ENCODE measurements at places on chromosomes 16 and 17. TPM values are rescaled to one million over a fixed set of nuclear protein-coding genes. Genes with fewer than 3 reads are reported as not detected.

DNA sequence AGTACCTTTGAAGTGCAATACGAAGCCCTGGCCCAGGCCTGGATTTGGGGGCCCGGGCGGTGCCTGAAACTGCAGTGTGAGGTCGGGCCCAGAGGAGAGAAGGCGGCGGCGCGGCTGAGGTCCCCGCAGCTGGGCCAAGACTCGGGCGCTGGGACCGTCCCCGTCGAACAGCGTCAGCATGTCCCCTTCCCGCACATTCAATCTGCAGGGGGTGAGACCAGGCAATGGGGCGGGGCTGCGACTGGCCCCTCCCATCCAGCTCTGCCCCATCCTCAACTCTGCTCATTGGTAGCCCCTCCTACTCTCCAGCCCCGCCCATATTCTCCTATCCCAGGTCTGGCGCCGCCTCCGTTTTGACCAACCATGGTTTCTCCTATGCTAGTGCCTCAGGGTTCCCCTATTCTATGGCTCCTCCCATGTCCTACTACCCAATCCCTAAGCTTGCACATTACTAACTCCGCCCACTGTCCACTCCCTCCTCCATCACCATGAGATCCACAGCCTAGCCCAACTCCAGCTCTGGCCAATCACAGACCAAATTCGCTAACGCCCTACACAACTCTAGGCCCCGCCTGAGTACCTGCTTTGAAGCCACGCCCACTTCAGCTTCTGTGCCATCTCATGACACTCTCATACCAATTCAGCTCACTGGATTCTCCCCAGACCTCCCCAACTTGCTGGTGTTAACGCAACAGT is 14.4 kb upstream of the CDIPT start:
- DNase-seq, result peak; percentile 68

- no peak for DNase-seq
Measured at GRCh38 chr16:7233975-7234374, 98.7 kb upstream of the RBFOX1 start.

GRCh38 chr16:58440131-58440530 is 47.9 kb downstream of the GINS3 start:
- DNase-seq, result no peak

- no peak for DNase-seq
Measured at GRCh38 chr17:82201498-82201910, 11.1 kb downstream of the CCDC57 start.

DNA sequence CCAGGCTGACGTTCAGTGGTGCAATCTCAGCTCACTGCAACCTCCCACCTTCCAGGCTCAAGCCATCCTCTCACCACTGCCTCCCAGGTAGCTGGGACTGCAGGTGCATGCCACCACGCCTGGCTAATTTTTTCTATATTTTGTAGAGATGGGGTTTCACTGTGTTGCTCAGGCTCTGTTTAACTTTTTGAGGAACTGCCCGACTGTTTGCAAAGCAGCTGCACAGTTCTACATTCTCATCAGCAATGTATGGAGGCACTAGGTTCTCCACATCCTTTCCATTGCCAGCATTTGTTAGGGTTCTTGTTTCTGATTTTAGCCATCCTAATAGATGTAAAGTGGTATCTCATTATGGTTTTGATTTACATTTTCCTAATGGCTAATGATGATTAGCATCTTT is 9.4 kb downstream of the TNRC6A start:
- no peak for DNase-seq

GRCh38 chr17:8186787-8187516 is 3.0 kb downstream of the BORCS6 start:
- peak; percentile 97 for DNase-seq

DNA sequence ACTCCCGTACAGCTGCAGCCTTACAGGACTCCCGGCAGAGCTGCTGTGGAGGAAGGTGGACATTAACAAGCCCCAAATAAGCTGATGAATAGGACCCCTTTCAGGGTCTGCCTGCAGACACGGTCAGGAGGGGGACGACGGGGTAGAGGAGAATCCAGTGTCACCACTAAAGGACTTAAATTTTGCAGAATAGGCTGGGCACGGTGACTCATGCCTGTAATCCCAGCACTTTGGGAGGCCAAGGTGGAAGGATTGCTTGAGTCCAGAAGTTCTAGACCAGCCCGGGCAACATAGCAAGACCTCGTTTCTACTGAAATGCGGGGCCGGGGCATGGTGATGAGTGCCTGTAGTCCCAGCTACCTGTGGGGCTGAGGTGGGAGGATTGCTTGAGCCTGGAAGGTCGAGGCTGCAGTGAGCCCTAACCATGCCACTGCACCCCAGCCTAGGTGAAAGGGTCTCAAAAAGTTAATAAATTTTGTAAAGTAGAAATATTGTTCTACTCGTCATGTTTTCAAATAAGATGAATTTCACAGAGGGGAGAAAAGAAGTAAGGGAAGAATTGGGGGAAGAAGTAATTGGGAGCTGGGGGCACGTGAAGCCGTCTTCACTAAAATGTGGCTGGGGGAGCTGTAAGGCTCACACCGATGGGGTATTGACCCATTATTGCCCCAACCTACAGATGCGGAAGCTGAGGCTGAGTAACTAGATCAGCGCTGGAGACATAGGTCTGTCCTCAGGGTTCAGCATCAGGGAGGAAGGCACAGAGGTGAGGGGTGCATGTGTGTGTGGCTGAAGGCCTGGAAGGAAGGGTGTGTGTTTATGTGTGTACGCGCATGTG is 4.7 kb downstream of the LITAFD start:
- DNase-seq, result no peak

- DNase-seq, result no peak
Measured at GRCh38 chr16:19071811-19072777, 4.7 kb downstream of the COQ7 start.

Gene SLX4
- total RNA-seq, result 7.6 TPM

Gene CD300LB
- total RNA-seq, result not detected

- DNase-seq, result no peak
Measured at GRCh38 chr17:56131431-56131830, 21.8 kb upstream of the ANKFN1 start.

- no peak for DNase-seq
Measured at GRCh38 chr16:88733630-88734360, 27.5 kb downstream of the CTU2 start.

DNA sequence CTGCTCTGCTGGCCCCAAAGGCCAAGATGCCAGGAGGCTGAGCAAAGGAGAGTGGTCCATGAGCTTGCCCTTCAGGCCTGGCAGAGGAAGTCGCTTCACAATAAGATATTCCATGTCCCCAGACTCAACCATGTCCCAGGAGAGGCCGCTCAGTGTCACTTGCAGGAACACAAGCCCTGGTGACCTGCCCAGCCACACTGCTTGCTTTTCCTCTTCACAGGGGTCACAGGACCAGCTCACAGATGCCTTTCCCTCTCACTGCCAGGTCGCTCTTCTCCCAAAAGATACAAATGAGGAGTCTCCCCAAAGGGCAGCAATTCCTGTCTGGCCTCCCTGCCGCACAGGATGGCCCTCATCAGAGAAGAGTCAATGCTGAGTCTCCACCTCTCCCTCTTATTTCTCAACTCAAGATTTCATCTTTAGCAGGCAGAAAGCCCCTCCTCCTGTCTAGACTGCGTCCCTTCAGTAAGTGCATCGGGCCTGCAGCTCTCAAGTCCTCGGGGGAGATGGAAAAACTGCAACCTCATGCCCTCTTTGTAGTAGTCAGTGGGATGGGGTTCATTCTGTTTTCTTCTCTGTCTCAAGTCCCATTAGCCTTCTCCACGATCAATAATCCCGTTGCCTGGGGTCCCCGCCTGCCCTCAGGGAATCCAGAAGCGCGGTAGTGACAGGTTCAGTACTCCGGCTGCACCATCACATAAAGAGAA is 5.0 kb downstream of the JUP start:
- no peak for DNase-seq

DNA sequence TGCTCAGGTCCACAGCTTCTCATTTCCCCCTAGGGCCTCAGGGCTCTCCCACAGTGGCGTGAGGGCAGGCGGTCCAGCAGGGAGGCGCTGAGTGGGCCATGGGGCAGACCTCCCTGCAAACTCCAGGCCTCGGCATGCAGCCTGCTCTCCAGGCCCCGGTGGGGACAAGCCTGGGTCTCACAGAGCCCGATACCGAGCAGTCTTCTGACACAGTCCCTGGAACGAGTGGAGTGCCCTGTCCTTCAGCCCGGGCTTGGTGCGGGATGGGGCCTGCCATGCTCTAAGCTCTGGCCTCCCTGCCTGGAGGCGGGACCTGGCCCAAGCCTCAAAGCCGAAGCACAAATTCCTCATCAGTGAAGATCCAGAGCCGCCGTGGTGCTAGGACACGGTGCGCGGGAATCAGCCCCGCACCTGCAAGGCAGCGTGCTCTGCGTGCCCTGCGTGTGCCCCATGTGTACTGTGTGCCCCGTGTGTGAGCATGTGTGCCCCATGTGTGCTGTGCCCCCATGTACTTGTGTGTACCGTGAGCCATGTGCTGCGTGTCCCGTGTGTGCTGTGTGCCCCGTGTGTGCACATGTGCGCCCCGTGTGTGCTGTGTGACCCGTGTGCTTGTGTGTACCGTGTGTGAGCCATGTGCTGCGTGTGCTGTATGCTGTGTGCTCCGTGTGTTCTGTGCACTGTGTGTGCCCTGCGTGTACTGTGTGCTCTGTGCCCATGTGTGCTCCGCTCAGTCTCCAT is 56.1 kb downstream of the ENGASE start:
- no peak for DNase-seq

- DNase-seq, result no peak
Measured at GRCh38 chr17:4479340-4479981, 19.2 kb upstream of the SPNS2 start.

Gene RCVRN
- not detected for total RNA-seq

Gene TNP2
- total RNA-seq, result not detected

DNA sequence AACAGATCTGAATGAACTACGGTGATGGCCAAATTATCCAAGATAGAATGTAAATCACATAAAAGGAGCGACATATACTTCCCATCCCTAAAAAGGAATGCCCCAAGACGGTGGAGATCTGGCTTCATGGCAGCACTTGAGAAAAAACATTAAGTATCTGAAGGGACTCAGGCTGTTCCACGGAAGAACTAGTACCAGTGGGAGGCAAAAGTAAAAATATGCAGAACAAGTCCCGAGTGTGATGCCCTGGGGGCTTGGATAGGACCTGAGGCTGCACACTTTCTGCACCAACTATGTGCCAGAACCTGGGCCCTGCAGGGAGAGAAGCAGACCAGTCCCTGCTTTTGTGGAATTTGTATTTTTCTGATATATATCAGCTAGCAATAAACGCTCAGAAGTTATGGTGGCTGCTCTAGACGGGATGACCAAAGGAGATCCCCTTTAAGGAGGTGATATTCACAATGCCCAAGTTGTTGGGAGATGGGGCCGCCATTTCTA is 539 bp upstream of the CKLF start:
- DNase-seq, result no peak

Gene PIRT
- not detected for total RNA-seq

GRCh38 chr16:85199069-85199725 is 86.9 kb upstream of the CIBAR2 start:
- no peak for DNase-seq

Gene RAP1GAP2
- total RNA-seq, result 28.2 TPM

GRCh38 chr17:35368081-35368830 is 5.2 kb downstream of the SLFN11 start:
- no peak for DNase-seq

DNA sequence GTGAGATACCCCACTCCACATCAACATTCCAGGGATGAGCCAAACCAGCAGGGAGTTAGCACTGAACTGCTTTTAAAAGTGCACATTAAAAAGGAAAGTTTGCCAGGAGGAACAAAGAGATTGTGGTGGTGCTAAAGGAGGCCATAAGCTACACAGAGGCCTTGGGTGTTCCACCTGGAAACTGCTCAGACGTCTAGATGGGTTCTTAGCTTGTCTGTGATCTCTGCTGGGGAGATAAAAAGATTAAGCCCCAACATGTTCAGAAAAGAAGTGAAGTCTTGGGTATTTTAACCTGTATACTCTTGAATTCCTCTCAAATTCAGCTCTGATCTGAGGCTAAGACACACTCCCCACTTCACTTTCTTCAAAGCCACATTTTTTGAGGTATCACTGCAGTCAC is 10.4 kb downstream of the HAS3 start:
- no peak for DNase-seq

DNA sequence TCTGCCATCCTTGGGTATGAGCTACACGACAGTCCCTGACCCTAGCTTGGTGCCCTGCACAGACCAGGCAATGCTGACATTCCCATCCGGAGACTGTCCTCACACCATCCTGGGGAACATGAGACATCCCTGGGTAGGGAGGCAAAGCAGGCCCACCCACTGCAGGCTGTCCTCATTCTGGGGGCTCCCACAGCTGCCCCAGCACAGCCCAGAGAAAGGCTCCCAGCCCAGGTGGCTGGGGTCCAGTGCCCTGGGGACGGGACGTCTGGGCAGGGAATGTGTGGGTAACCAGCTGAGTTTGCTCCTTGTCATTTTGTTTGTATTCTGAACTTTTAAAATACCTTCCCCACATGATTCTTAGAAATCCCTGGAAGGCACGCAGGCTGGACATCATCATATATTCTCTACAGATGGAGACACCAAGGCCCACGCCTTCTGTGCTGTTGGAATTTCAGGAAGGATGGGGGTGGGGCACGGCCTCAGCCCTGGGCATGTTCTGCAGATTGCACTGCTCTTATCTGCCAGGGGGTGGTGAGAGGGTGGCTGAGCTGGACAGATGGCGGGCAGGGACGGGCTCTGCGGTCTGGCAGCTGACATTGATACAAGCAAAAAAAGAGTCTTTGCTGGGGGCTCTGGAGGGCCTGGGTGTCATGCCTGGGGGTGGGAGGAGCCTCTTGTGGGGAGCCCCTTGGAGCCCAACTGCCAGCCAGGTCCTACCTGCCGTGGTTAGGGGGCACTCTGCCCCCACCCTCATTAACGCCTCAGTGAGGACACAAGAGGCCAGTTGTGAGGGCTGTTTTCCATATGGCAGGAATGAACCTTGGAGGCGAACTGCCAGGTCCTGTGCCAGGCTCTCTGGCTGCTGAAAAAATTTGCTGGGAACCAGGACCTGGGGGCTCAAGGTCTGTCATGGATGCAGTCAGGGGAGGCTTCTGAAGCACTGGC is 28.4 kb downstream of the LRRC75A start:
- no peak for DNase-seq

Gene ARL2BP
- total RNA-seq, result 59.2 TPM

DNA sequence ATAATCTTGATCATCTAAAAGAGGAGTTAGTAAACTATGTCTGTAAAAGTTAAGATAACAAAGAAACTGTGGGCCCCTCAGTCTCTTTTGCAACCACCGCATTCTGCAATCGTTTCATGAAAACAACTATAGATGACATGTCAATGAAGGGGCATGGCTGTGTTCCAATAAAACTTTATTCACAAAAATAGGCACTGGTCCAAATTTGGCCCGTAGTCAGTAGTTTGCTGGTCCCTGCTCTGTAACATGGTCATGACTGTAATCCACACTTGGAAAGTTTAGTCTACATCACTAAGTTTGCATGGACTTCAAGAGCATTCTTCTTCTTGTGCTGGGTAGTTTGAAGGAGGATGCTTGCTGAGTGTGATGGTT is 299.3 kb upstream of the PSMD7 start:
- no peak for DNase-seq

GRCh38 chr17:21090902-21091618 is 35.7 kb upstream of the DHRS7B start:
- no peak for DNase-seq

- DNase-seq, result no peak
Measured at GRCh38 chr16:17845031-17845430, 374.3 kb upstream of the XYLT1 start.

GRCh38 chr17:65058593-65058992 is 2.1 kb upstream of the GNA13 start:
- peak; percentile 77 for DNase-seq

GRCh38 chr16:50474138-50474537 is 74.1 kb upstream of the NKD1 start:
- no peak for DNase-seq

Gene TBC1D3I
- not detected for total RNA-seq

Data from foreskin keratinocyte (primary cell).